ENCODE measurements at places on chromosomes 7 and 10.

- DNase-seq = no peak
Measured at GRCh38 chr10:29736366-29737073, 101.7 kb upstream of the SVIL start.

DNA sequence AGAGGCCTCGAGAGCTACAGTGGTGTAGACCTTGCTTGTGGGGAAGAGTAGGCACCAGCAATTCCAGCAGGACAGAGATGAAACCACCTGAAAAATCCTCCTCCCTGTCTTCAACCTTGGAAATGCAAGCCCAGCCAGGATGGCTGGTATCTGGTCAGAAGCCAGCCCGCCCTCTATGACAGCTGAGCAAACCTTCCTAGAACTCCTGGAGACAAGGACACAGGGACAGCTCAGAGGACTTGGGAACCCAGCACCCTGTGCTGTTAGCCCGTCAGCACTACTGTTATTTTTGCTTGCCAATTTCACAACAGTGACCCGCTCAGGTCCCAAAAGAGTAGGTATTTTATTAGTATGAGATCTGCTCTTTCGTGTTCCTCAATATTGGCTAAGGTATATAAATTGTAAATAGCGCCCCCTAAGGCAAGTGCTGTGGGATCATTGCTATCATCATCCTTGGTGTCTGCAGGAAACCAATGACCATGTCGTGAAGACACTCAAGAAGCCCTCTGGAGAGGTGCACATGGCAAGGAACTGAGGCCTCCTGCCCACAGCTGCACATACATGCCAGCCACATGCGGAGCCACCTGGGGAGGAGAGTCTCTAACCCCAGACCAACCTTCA lies 156.5 kb upstream of the CHST15 start:
- no peak for DNase-seq

GRCh38 chr10:1462521-1462920 lies 274.8 kb downstream of the ADARB2 start:
- no peak for DNase-seq

DNA sequence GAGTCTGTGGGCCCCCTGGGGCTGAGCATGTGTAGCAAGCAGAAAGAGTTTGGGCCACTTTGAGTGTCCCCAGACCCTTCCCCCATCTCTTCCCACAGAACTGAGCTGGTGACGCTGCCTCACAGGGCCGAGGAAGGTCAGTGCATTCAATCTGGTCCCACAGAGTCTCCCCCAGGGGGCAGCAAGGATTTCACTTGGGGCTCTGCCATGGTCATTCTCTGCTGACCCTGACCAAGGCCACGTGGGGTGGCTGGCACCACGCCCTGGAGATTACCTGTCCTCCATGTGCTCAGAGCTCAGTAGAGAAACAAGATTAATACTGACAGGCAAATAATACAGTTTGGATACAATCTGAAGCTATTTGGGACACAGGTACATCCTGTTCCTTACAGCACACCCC lies 30.2 kb downstream of the ADRA2A start:
- DNase-seq = no peak

DNA sequence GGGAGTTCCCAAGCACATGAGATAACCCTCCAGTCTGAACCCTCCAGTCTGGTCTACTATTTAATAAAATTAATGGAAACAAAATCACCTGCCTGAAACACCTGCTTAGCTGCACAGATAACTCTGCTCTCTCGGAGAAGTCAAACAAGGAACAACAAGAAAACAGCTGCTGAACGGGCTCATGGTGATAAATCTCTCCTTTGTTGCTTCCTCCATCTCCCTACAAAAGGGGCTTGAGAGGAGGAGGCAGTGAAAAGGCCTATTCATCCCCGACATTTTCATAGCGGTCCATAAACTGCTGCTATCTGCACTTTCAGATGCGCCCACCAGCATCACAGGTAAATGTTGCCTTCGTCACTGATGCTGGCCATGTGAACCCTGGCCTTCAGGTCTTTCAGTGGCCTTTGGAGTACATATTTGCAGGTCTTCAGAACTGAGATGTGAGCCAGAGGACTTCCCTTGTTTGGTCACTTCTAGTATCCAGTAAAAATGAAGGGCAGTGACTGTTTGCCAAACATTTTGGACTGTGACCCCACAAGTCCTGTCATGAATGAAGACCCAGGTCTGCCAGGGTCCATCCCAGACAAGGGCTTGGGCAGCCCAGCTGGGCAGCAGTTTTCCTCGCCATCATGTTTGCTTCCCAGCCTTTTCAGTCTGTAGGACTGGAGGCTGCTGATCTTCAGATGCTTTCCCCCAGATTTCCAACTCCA lies 15.9 kb downstream of the FKBP6 start:
- DNase-seq = no peak

GRCh38 chr7:15459018-15459615 lies 102.7 kb downstream of the AGMO start:
- no peak for DNase-seq

GRCh38 chr10:34861293-34862021 lies 46.4 kb upstream of the PARD3 start:
- DNase-seq = no peak

DNA sequence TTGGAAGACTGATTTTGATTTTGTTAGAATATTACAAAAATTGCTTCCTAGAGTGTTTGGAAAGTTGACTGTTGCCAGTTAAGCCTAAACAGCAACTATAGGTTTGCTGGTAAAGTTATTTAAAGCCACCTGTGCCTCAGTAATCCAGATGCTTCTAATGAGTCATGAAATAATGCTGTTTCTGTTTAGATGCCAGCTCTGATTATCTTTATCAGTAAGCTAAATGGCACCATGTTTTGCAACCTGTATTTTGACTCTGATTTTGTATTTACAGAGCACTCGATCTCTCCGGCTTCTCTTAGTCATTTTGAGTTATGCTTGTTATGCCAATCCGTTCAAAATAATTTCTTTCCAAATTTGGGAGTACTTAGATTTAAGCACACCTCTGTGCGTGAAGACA lies 366.1 kb downstream of the EXOC4 start:
- DNase-seq = no peak

DNA sequence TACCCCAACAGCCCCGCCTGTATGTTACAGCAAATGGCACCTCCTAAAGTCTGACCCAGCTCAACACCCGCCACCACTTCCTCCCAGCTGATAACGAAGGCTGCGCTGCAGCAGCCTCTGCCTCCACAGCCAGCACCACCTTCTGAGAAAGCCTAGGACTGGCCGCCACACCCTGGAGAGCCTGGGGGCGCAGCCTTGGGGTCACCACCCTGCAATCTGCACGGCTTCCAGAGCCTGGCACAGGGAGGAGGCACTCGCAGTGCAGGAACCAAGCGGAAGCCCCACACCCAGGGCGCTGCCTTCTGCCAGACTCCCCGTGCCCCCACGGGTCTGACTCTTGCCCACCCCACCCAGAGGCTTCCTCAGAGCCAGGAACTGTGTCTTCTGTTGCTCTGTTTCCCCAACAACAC lies 112.5 kb downstream of the MAD1L1 start:
- DNase-seq = peak; percentile 11

- no peak for DNase-seq
Measured at GRCh38 chr10:8233049-8233448, 178.6 kb downstream of the GATA3 start.

GRCh38 chr7:90244909-90245851 lies at the start of gene CFAP69:
Gene CFAP69 (plus strand): TSS chr7:90245174. CDS start chr7:90245425, 251 bp downstream.
- DNase-seq = peak; percentile 58

DNA sequence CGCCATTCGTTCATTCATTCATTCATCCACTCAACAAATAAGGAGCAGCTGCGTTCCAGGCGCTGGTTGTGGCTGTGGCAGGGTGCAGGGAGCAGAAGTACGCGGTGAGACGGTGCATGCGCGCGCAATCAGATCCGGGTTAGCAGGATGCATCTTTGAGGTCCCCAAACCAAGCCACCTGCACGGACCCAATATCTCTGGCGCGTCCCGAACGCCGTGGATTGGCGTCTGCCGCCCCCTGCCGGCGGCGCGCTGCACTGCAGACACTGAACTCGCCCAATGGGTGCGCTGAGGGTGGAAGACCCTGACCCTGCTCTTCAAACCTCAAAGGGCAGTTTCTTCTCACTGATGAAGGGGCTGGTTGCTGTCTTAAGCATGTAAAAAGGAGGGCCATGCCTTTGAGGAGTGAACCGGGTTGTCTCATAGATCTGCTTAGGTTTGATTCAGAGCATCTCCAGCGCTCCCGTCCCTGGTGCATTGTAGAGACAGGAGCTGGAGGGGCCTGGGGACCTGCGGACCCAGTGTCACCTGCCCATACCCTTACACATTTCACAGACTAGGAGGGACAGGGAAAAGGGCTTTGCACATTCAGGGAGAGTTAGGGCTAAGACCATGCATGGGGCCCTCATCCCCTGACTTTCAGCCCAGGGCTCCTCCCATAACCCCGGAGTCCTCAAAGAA lies 102.5 kb downstream of the RAMP3 start:
- peak; percentile 36 for DNase-seq

DNA sequence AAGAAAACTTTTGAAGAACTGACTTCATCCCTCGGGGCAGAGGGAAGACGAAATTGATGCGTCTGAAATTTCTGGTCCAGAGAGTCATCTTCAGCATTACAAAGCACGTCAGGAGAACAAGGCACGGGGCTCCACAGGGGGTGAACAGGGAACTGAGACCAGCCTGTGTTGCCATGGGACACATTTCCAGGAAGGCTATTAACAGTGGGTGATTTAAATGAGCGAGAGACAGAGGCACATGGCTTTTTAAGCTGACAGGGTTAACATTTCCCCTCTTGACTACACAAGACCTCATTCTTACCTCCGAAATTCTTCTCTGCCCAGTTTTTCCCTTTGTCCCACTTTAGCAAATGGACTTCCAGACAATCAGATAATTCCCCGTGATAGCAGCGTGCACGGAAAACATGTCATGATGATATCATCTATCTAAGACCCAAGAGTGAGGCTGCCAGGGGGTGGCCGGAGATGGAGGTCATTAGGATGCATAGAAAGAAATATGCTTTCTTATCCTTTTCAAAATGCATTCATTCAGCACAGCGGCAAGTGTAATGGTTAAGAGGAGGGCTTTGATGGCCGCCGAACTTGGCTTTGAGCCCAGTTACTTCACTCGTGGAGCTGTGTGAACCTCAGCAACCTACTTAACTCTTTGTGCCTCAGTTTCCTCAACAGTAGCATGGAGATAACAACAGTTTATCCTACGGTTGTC lies 248.0 kb downstream of the PRPF18 start:
- no peak for DNase-seq

GRCh38 chr10:125171402-125172306 lies 11.3 kb upstream of the CTBP2 start:
- no peak for DNase-seq

- no peak for DNase-seq
Measured at GRCh38 chr7:96314402-96315124, 7.3 kb downstream of the SLC25A13 start.

- DNase-seq = no peak
Measured at GRCh38 chr7:105766421-105767073, 109.9 kb downstream of the ATXN7L1 start.

DNA sequence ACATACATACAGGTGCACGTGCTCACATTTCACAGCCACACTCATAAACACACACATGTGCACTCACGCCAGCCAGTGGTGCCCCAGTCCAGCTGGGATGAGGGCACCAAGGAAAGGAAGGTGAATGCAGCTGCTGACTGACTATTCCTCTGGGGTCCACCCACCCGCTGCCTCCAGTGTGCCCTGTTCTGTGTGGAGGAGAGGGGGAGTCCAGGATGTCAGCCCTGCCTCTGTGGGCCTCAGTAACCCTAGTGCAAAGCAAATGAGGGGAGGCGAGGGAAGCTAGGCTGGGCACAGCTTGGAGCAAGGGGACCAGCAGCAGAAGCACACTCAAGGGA lies 57.6 kb downstream of the YKT6 start:
- no peak for DNase-seq

GRCh38 chr7:55063633-55064032 lies 44.8 kb downstream of the EGFR start:
- no peak for DNase-seq

DNA sequence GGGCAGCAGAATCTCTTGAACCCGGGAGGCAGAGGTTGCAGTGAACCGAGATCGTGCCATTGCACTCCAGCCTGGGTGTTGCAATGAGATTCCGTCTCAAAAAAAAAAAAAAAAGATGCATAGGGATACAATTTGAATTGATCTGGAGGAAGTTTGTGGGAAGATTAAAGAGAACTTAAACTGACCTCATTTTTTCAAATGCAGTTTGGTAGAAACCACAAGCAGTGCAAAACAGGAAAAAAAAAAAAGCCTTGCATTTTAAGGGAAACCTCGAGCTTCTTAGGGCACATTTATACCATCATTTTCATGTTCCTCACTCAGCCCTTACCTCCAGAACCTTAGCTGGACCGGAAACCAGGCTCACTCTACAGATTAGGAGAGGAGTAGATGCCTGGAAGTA lies 2.8 kb downstream of the KCTD7 start:
- no peak for DNase-seq

- DNase-seq = peak; percentile 1
Measured at GRCh38 chr7:17234030-17234397, 64.4 kb upstream of the AHR start.

DNA sequence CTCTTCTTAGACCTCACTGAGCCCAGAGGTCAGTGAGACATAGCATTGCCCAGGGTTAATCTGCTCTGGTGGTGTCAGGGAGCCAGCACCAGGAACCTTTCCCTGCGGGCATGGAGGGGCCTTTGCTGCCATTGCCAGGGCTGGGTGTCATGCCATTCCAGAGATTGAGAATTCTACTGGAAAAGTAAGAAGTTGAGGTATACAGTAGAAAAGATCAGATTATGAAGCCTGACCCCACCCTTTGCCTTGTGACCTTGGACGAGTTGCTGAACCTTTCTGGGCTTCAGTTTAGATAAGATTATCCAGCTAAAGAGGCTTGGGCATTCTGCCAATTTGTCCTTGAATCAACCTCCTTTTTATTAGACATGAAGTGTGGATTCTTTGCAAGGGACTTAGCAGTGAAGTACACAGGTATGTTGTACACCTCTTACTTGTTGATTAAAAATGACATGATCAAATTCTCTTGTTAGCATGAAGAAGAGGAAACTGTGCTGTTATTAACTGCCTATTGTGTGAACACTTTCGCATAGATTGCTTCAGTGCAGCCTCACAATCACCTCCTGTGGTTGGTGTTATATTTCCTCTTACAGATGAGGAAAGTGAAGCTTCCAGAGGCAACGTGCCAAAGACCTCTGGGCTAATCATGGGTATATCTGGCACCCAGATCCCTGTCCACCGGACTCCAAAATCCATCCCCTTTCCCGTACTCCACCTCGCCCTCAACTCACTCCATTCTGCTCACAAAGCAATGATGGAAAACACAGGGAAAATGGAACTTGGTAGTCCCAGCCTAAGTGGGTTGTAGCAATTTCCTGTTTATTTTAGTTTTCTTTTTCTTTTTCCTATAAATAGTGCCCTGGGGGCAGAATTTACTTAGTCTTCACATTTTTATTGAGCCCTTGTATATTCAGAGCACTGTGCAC lies 151.3 kb downstream of the CAMK1D start:
- no peak for DNase-seq

DNA sequence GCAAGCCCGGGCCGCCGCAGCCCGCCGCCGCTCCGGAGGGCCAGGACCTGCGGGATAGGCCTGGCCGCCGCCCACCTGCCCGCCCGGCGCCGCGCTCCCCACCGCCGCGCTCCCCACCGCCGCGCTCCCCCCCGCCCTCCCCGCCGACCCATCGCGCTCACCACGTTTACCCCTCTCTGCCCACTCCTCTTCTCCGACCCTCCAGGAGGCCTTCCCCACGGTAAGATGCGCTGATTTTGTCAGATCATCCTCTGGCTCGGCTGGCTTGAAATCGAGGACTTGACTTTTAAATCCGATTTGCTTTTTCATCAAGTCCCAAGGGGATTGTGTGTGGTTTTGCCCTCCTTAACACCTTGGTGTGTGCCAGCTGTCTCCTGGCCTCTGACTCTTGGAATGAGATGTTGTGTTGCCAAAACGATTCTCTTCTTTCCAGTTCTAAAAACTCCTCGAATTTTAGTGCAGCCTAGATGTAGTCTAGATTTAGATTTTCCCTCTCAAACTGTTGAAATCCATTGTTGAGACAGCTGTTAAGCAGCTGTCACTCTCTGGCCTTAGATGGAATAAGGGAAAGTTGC lies 738 bp downstream of the POM121 start:
- DNase-seq = no peak

Measured in activated CD4-positive, CD25-positive, alpha-beta regulatory T cell (primary cell).